Stomach (tissue), 19 donors: ENCODE measurements at places on chromosomes 16 and 17.
A peak's percentile ranks its signal among the peaks of the same experiment; 100 is the strongest.

GRCh38 chr17:63834431-63835166 lies 7.1 kb upstream of the FTSJ3 start:
- peaks cover 72% of the 10 kb centered on the region for H3K36me3 ChIP-seq
- H3K27me3 ChIP-seq, result no peaks in the 10 kb centered on the region
- H3K4me3 ChIP-seq, result no peak overlapping the region
- H3K4me1 ChIP-seq, result peaks cover 54% of the 10 kb centered on the region
- peak overlapping the region; percentile 53 for H3K27ac ChIP-seq

DNA sequence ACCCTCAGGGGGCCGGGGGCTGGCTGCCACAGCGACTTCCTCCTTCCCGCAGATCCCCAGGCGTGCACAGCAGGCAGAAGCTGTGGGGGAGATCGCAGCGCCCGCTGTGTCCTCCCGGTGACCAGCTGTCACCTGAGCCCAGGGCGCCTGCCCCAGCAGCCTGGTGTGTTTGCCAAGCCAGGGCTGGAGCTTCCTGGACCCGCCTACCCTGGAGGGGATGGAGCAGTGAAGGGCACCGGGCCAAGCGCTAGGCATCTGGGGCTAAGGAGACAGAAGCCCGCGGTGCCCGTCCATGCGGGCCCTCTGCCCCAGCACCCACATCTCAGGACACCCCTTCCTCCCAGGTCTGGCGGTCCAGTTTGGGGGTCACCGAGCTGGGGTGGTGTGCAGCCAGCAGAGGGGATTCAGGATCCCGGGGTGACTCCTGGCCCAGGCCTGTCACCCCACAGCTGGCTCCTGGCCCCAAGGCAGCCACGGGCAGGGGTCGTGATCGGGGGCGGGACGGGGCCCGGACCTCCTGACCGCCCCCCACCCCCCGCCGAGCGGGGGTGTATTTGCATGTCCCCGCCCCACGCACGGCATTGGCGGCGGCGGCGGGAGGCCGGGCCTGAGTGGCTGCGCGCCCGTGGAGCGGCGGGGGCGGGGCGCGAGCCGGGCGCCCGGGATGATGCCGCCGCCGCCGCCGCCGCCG lies at the start of gene RAB26:
Gene RAB26 (plus strand): TSS at position 645 of the 691 bp plus-strand sequence. CDS start 159 bp downstream, outside the sequence.
- H3K27me3 ChIP-seq, result no peaks in the 10 kb centered on the region
- DNase-seq, result peak; percentile 95
- peaks cover 12% of the 10 kb centered on the region for H3K36me3 ChIP-seq
- peaks cover 67% of the 10 kb centered on the region for H3K4me1 ChIP-seq
- H3K27ac ChIP-seq, result peak within 1 kb of the TSS; percentile 87
- H3K4me3 ChIP-seq, result peak within 1 kb of the TSS; percentile 53

DNA sequence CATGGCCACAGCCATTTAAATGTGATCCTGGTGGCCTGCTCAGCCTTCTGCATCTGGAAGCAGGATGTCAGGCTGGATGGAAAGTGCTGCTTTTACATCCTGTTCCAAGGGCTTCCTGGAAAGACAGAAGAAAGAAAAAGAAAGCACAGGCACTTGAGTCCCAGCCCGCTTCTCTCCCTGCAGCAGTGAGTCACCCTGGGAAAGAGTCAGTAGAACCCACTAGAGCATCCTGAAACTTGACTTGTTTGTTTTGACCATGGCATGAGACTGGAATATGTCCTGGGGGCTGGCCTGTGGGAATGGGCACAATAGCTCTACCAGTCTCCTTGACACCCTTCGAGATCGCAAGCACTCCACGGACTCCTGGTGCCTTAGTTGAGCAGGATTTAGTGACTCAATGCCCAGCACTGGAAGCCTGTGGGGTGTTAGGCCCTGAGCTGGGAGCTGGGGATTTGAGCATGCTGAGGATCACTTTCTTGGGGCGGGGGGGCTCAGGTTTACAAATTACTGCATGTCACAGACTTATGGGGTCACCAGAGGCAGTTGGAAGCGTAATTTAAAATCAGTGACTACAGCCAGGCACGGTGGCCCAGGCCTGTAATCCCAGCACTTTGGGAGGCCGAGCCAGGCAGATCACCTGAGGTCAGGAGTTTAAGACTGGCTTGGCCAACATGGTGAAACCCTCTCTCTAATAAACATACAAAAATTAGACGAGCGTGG lies 22.1 kb upstream of the GNA13 start:
- DNase-seq, result peak; percentile 25
- H3K36me3 ChIP-seq, result no peaks in the 10 kb centered on the region
- no peaks in the 10 kb centered on the region for H3K27me3 ChIP-seq
- peaks cover 32% of the 10 kb centered on the region for H3K4me1 ChIP-seq
- H3K27ac ChIP-seq, result peak overlapping the region; percentile 53

GRCh38 chr17:79619196-79619595 lies 8.3 kb upstream of the RBFOX3 start:
- DNase-seq, result no peak
- H3K36me3 ChIP-seq, result no peaks in the 10 kb centered on the region
- H3K4me3 ChIP-seq, result no peak overlapping the region

- peaks cover 5% of the 10 kb centered on the region for H3K27me3 ChIP-seq
- no peak for DNase-seq
- peaks cover 3% of the 10 kb centered on the region for H3K36me3 ChIP-seq
- no peak overlapping the region for H3K4me3 ChIP-seq
- H3K27ac ChIP-seq, result no peak overlapping the region
- H3K4me1 ChIP-seq, result peaks cover 17% of the 10 kb centered on the region
These were observed 8.2 kb downstream of the HSD3B7 start for GRCh38 chr16:30992931-30993816.

- no peaks in the 10 kb centered on the region for H3K36me3 ChIP-seq
- no peak for DNase-seq
- no peak overlapping the region for H3K4me3 ChIP-seq
- H3K27ac ChIP-seq, result no peak overlapping the region
- no peaks in the 10 kb centered on the region for H3K4me1 ChIP-seq
- no peaks in the 10 kb centered on the region for H3K27me3 ChIP-seq
These were observed 867.3 kb upstream of the GOT2 start for GRCh38 chr16:59601452-59601851.

DNA sequence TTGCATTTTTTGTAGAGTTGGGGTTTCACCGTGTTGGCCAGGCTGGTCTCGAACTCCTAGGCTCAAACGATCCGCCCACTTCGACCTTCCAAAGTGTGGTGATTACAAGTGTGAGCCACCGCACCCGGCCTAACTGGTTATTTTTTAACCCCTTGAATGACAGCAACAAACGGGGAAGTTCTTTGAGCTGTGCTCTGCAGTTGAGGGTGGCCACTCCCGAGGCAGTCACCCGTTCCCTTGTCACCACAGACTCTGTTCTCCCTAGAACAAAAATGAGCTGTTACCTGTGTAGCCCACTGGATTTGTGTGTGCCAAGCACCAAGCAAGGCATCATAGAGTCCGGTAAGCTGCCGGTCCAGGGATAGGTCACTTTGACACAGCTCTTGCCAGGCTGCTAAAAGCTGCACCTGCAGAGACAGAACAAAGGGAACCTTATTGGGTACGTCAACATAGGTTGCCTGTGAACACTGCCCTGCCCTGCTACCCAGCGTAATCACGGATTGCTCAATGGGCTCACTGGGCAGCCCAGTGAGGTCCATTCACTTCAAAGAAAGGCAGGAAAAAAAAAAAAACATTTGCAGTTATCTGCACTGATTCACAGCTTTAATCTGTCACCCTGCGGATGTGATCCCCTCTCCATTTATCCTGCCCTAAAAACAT lies 19.6 kb downstream of the COG7 start:
- peak; percentile 68 for DNase-seq
- no peak overlapping the region for H3K27ac ChIP-seq
- H3K4me3 ChIP-seq, result no peak overlapping the region
- peaks cover 16% of the 10 kb centered on the region for H3K36me3 ChIP-seq

GRCh38 chr16:71276589-71277334 lies 12.4 kb downstream of the CMTR2 start:
- no peaks in the 10 kb centered on the region for H3K4me1 ChIP-seq
- no peak for DNase-seq
- H3K27me3 ChIP-seq, result no peaks in the 10 kb centered on the region
- H3K27ac ChIP-seq, result no peak overlapping the region
- no peak overlapping the region for H3K4me3 ChIP-seq
- H3K36me3 ChIP-seq, result no peaks in the 10 kb centered on the region
